ENCODE measurements at places on chromosomes 3 and 15.

GRCh38 chr3:185311991-185312390 lies 50.9 kb upstream of the MAP3K13 start:
- DNase-seq: no peak

- no peak for DNase-seq
Measured at GRCh38 chr3:168991803-168992202, 671.7 kb downstream of the MECOM start.

DNA sequence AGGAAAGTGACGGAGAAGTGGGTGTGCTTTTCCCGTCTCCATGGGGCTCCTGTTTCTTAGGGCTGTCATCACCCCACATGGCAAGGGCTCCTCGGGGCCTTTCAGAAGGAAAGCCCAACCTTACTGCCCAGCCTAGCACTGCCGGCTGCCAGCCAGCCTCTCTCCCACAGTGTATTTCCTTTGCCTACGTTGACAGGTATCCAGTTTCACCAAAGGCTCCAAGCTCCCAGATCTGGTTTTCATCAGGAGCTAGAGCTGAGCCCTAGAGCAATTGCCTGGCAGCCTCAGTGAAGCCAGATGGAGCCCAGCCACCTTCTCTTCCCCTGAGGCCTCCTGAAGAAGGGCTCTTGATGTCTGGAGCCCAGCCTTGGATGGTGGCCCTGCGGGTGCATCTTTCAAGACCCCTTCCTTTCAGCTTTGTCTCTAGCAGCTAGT lies 20.2 kb downstream of the CRABP1 start:
- peak; percentile 90 for DNase-seq

DNA sequence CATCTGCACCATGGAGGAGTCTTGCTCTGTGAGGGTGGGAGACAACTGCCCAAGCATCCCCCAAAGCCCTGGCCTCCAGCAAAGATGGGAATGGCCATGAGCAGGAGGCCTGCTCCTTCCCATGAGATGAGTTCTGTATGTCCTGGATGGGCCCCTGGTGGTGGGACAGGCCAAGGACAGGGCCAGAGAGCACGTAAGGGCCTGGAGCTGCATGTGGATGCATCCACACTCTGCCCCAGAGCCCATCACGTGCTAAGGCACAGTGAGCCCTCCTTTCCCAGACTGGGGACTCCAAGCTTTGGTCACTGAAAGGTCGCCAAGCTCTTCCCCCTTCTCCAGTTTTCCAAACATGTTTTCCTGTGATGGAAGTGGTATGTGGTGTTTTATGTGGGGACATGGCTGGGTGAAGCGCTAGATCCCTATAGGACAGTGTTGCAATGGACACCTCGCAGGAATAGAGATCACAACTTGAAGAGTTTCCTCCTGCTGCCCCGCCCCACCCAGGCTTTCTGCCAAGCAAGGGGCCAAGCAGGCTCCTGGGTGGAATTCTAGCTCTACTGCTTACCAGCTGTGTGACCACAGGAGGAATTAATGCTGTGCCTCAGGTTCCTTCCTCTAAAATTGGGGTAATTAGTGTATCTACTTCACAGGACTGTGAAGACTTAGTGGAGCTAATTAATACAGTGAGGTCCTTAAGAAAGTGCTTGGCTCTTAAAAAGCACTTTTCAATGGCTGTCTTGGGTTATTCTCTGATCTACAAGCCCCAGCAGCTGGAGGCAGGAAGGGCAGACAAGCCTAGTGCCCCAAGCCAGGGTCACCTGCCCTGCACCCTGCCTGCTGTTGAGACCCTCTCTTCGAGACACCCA lies 106.4 kb upstream of the RPL32 start:
- DNase-seq: no peak

DNA sequence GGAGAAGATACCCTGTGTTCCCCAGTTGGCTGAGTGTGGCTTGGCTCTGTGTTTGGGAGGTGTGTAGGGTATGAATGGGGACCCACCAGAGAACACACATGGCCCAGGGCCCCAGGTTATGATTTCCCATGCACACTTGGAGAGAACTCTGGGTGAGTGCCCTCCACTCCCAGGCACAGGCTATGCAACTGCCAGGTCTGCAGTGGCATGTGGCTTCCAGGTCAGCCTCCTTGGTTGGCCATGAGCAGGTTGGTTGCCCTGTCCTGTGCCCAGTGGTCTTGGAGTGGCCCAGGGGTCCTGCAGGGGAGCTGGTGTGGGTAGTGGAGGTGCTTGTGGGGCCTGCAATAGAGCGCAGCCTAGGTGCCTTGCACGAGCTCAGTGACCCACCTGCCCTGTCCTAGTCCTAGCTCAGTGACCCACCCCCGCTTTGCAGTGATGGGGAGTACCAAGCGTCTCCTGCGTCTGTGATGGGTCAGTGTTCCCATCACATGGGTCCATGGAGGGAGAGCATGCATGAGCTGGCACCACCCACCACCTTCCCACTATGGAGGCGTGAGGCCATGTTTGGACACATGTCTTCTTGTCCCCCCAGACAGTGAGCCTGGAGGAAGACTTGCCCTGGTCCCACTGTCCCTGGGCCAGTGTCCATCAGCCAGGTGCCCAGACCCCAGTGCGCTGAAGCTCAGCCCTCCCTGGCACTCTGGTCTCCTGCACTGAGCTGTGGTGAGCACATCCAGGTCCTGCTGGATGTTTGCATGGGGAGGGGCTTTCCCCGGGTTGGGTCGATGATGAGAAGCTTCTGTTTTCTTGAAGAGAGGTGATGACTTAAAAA lies 217.3 kb downstream of the SNRPN start:
- DNase-seq: no peak

DNA sequence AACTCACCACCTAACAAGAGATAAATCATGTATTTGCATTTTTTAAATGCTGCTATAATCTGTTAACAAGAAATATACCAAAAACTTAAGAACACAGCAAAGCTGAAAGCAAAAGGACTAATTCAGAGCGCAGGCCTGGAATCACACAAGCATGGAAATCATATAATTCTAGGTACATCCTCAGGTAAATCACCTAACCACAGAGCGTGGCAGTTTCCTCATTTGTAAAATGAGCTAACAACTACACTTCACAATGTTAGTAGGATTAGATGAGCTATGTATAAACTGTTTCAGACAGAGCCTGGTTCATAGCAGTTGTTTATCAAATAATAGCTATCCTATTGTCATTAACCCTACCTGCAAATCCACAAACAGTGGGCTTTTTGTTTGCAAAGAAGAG lies 146.4 kb downstream of the ERC2 start:
- no peak for DNase-seq

DNA sequence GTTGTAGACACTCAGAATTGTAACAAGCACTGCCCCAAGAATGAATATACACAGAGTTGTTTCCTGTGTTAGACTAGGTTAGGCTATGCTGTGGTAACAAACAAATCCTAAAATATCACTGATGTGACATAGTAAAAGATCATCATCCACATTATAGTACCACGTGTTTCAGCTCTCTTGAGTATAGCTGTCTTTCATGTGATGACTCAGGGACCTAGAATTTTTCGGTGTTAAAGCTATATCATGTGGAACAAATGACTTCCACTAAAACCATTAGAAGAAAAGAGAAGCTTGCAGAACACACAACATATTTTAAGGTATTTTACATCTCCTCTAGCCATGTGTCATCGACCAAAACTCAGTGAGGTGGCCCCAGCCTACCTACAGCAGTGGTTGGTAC lies 307.9 kb upstream of the RBMS3 start:
- DNase-seq: no peak

DNA sequence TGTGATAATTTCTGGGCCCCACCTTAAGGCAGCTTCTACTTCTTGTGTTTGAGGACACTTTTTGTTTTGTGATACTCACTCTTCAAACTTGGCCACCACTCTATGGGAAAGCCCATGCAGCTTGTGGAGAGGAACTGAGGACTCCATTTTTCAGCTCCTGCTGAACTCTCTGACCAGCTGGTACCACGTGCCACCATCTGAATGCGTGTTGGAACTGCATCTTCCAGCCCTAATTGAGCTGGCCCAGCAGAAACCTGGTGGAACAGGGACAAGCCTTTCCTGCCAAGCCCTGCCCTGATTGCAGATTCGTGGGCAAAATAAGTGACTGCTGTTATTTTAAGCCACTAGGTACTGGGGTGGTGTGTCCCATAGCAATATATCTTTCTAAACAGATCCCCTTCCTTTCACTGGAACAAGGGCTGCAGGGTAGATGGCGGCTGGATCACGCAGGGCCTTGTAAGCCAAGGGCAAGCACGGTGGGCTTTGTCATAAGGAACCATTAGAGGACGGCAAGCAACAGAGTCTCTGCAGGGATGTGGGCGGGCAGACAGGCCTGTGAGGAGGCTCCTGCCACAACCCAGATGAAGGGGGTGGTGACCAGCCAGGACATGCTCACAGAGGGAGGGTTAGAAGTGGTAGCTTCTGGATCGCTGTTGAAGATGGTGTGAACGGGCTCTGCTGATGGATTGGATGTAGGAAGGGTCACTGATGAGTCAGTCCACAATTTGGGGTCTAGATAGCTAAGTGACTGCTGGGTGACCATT lies 9.5 kb downstream of the H1-8 start:
- no peak for DNase-seq

DNA sequence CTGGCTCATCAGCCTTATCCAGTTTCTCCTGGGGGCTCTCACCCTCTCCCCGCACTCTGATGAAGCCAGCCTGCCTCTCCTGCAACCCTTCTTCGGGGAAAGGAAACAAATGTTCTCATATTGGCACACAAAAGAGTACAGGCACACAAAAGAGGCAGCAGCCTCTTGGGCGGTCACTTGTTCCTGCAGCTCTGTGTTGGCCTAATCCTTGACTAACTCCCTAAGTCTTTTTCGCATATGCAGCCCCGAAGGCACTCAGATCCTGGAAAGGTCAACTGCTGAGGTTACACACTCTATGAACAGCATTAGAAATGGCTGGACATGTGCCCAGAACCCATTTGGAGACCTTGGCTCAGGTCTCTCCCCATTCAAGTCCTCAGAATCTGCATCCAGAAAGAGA lies 7.4 kb upstream of the CAMP start:
- DNase-seq: no peak

DNA sequence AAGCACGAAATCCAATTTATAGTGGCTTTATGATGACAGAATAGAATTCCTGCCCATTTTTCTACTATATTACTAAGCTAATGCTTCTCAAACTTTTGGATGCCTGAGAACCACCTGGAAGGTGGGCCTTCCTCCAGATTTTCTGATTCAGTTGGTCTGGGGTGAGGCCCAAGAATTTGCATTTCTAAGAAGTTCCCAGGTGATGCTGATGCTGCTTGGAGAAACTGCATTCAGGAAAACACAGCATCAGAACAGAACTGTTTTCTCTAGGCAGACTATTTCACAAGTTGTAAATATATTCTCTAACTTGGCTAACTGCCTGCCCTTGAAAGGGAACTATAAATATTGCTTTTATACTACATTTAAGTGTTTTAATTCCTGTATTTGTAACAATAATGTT lies 644.9 kb upstream of the DPPA4 start:
- no peak for DNase-seq

- no peak for DNase-seq
Measured at GRCh38 chr15:59657635-59658125, 365 bp upstream of the GTF2A2 start.

- DNase-seq: no peak
Measured at GRCh38 chr3:156448300-156448699, 106.6 kb downstream of the SSR3 start.

GRCh38 chr3:185730550-185730949 lies 94.3 kb downstream of the IGF2BP2 start:
- DNase-seq: no peak

GRCh38 chr15:45829336-45830153 lies 194.7 kb downstream of the SQOR start:
- no peak for DNase-seq

- DNase-seq: no peak
Measured at GRCh38 chr3:36993326-36994283, at the start of gene MLH1. MLH1 (plus strand) TSS chr3:36993518; CDS start chr3:36993548, 30 bp downstream.
